HFFc6 (cell line): ENCODE measurements at places on chromosomes 11 and 22. TPM values are rescaled to one million over a fixed set of nuclear protein-coding genes. Genes with fewer than 3 reads are reported as not detected.

LIPT2 gene
- 1.0 to 2.1 TPM (median 2.0 TPM) in 3 replicates for total RNA-seq

ALDH3B1 gene
- total RNA-seq = 25.3 to 43.0 TPM (median 41.3 TPM) in 3 replicates

DNA sequence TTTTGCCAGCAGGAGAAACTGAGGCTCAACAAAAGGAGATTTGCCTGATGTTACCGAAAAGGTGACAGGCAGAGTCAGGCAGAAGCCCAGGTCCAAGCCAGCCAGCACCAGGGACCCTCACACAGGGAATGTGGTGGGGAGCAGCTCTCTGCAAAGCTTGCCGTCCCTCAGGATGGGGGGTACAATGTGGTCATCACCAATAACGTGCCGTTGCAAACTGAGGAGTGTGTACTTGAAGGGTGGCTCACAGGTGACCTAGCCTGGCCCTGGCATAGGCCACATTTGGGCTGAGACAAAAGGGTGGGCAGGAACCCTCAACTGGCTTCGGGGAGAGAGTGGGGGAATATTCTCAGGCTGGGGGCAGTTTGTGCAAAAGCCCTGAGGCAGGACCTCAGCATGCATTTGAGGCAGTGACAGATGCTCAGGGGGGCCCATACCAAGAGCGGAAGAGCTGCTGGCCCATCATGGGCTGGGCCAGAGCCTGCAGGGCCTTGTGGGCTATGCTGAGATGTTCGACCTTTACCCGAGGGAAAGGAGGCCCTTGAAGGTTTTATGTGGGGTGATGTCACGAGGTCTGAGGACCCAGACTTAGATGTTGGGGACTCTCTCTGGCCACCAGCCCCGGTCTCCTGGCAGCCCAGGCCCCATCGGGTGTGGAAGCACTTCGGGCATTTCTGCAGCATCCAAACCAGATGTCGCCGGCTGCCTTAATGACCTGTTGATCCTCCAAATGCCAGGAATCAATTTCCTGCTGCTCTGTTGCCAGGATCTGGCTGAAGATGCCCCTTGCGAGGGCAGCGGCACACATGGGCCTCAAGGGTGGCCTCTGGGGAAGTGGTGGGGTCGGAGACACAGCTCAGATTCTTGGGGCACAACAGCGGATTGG lies 57.4 kb upstream of the SHISAL1 start:
- no peak for DNase-seq
- H3K4me1 ChIP-seq = no peaks in the 10 kb centered on the region; the same call in 1 of the 2 replicates
- no peak overlapping the region for H3K4me3 ChIP-seq

SEC14L6 gene
- total RNA-seq = not detected in 3 replicates

DNA sequence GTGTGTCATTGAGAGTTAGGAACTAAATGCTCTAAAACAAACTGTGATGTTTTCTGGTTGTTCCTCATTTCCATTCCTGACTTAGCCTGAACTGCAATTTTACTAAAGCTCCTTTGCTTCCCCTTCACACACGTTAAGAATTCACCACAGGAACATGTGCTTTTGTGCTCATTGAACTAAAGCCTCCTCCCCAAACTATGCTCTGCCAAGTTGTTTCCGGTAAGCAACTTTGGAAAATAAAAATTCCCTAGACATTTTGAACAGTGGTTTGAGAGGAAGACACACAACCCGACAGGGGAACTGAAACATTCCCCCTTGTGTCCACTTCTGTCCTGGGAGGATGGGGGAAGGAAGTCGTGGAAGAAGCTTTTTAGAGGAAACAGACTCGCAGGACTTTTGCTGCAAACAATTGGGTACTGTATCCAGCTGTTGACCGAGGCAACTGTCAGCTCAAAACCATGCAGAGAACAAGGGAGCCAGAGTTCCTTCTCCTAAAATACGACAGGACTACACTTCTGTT lies 66.9 kb downstream of the GAB2 start:
- peak overlapping the region; percentile 84 for H3K4me3 ChIP-seq
- no peaks in the 10 kb centered on the region for H3K27me3 ChIP-seq
- peak overlapping the region; percentile 92 for H3K27ac ChIP-seq
- DNase-seq = peak; percentile 20
- H3K4me1 ChIP-seq = peaks cover 68% of the 10 kb centered on the region
- H3K36me3 ChIP-seq = no peaks in the 10 kb centered on the region

DNA sequence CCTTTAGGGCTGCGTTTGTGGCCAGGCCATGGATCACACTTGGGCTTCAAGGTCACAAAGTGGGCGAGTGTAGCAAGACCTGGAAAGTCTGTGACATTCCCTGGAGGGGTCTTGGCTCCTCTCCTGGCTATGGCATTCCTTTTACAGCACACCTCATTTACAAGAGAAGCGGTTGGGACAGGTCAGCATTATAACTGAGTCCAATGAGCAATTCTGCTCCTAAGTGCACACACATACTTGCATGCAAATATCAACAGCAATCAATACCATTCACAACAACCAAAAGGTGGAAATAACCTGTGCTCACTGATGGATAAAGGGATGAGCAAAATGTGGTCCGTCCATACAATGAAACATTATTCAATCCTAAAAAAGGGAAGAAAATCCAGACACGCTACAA lies 298.2 kb downstream of the CTTN start:
- no peak overlapping the region for H3K27ac ChIP-seq
- DNase-seq = no peak
- no peak overlapping the region for H3K4me3 ChIP-seq
- no peaks in the 10 kb centered on the region for H3K4me1 ChIP-seq
- peaks cover 2% of the 10 kb centered on the region; the same call in 1 of the 2 replicates for H3K27me3 ChIP-seq

GSTT2B gene
- 32.4 to 39.7 TPM (median 38.9 TPM) in 3 replicates for total RNA-seq
